ENCODE measurements at places on chromosomes 6 and 20.

DNA sequence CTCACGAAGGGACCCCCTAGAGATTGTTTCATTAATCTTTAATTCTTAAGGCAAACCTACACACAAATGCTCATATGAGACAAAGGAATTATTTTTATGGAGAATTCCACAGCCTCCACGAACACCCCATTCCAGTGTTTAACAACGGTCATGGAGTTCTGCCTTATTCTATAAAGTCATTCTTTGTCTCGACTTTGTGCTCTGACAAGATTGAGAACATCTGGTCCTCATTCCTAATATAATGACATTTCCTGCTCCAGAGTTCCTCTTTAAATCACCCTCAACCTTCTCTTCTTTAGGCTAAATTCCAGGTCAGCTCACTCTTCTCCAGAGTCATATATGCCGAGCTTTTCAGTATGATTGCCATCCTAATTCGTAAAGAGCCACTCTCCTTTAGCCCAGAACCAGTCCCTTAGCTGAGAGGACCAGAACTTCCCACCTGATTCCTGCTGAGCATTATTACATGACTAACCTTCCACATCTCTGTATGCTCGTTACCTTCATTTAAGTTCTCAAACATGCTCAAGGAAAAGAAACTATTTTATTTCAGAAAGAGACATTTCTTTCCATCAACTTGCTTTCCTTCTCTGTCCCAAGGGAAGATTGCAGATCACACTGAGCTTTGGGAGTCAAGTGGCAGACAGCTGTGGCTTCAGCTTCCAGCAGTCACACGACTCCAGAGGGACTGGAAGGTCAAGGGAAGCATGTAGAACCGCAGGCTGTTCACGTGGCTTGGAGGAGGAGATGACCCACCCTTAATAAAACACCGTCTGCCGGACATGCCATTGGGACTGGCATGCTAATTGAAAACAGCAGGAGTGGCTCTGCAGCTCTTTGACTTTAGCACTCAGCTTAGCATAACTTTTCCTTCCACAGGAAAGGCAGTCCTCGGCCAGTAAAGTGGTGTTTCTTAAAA lies 467.1 kb upstream of the HSF2 start:
- DNase-seq: no peak

- DNase-seq: no peak
Observed at GRCh38 chr6:10419749-10420545, 5.1 kb upstream of the TFAP2A start.

GRCh38 chr6:109693111-109693510 lies 2.0 kb downstream of the FIG4 start:
- DNase-seq: no peak

DNA sequence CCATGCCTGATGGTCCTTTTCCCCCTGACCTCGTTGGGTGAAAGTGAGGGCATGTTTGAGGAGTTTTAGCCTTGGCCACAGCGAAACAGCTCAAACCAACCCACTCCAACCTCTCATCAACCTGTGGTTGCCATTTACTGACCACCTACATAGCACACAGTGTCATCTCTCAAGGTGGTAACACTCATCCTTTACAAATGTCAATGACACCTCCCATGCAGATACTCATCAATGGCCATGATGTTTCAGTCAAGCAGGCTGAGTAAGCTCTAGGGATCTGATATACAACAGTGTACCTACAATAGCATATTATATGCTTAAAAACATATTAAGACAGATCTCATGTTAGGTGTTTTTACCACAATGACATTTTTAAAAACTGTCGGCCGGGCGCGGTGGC lies 9.3 kb downstream of the RRAGD start:
- no peak for DNase-seq

GRCh38 chr6:424741-425417 lies 33.3 kb downstream of the IRF4 start:
- no peak for DNase-seq

DNA sequence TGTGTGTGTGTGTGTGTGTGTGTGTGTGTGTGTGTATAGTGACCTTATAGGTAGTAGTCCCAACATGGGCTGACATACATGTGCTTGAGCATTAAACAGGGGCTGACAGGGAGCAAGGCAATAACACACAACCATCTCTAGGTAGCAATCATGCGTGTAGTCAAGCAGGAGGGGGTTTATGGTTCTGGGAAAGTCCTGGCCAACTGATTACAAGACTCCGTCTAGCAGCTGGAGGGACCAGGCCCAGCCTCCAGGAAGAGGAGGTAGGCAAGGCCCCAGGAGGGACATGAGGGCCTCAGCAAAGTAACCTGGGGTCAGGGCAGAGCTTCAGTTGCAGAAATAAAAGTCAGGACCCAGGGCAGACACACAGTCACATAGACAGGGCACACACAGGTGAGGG lies 60.6 kb upstream of the E2F3 start:
- no peak for DNase-seq

- DNase-seq: no peak
Observed at GRCh38 chr6:130725551-130725950, 101.7 kb upstream of the SMLR1 start.

DNA sequence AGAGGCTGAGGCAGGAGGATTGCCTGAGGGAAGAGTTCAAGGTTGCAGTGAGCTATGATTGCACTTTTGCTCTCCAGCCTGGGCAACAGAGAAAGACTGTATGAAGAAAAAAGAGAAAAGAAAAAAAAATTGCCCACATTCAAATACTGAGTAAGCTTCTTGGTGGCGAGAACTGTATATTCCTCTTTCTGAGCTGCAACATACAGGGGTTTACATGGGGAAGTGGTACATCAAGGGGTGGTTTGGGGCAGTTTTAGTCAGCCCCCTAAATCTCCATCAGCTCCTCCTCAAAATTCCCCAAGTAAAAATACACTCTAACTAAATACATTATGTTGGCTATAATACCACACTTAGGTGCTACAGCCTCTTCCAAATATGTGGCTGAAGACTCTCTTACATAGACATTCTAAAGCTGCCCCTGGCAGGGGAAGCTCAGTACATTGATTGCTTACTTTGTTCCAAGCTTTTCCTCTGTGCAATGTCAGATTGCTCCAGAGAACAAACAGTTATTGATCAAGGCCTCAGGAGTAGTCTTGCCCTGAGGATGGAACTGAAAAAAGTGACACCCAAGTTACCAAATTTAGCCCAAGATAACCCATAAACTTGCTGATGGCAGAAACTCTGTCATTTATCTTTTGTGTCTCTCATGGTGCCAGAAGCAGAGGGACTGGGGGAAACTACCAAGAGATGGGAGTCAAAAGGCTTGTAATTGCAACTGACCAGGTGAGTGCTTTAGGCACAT lies 107.4 kb upstream of the RIPOR2 start:
- DNase-seq: no peak

DNA sequence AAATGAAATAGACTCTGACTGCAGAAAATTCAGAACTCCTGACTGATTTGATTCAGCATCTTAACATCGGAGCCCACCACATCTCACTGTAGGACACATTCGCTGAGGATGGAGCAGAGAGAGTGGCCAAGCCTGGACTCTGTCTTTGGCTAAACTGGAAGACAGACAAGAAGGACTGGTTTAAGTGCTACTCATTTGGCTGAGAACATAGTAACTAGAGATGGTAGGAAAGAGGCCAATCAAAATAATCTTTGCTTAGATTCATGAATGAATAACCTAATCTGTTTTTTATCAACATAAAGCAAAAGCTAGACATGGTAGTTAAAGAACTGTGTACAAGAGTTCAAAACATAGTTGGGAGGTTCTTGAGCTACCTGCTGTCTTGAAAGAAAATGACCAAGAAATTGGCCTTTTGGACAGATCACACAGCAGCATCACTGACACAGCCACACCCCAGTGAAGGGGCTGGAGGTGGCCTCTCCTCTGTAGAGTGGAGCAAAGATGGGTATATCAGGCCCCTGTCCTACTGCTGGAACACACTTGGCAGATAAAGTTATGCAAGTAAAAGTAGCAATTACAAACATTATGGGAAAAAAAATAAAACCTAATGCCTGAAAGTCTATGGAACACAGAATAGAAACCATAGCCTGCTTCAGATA lies 87.1 kb upstream of the NT5E start:
- no peak for DNase-seq

- DNase-seq: no peak
Observed at GRCh38 chr6:47524136-47524845, 46.7 kb downstream of the CD2AP start.

All from stimulated activated CD4-positive, alpha-beta T cell treated with anti-CD3 and anti-CD28 coated beads, Interleukin-12 subunit alpha, Interleukin-12 subunit beta, amount 100 ng/mL, for 24 hours (primary cell).